ENCODE measurements at places on chromosomes 2 and 18.

DNA sequence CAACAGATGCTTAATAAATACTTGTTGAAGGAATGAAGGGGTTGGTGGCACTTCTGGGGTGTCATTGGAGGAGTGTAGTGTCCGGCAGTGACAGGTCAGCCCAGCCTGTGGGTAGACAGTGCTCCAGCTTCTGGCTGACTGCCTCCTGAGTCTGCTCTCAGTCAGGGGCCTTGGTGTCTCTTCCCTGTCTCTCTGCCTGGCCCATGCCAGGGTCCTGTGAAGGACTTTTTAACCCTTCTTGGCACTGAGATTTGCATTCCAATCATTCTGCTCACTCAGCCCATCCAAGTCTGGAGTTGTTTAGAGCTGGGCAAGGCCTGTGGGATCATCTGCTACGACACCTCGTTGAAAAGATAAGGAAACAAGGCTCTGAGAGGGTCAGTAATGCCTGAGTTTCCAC, 1.4 kb upstream of the KCNK3 start:
- no peak for DNase-seq

DNA sequence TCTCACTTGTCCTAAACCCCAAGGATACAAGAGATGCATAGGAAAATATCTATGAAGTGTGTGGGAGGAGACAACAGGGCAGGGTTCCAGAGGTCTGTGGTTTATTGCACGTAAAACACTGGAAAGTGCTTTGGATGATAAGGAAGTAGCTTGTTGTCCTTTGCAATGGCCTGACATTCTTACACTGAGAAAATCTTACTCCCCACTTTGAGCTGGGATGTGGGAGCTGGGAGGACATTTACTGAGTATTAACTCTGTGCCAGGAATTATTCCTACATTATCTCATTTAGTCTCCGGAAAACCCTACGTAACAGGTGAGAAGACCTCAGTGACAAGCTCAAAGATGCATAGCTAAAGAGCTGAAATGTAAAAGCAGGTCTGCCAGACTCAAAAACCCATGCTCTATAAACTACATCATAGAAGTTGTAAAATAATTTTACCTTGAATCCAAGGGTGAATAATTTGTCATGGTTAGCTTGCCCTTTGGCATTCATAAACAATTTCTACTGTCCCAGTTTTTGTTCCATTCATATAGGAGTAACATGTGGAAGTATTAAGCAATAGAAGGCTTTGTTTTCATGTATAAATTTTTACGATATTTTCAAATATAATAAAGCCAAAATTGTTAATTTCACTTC, 9.2 kb upstream of the GALNT3 start:
- DNase-seq: no peak

- DNase-seq: no peak
Observed at GRCh38 chr2:181371782-181372645, 85.2 kb upstream of the ITGA4 start.

GRCh38 chr2:201257956-201258665, 2.2 kb upstream of the CASP8 start:
- no peak for DNase-seq

GRCh38 chr2:207725873-207726578, 14.6 kb downstream of the CCNYL1 start:
- DNase-seq: no peak

GRCh38 chr2:19362094-19362754, 3.8 kb upstream of the OSR1 start:
- no peak for DNase-seq

DNA sequence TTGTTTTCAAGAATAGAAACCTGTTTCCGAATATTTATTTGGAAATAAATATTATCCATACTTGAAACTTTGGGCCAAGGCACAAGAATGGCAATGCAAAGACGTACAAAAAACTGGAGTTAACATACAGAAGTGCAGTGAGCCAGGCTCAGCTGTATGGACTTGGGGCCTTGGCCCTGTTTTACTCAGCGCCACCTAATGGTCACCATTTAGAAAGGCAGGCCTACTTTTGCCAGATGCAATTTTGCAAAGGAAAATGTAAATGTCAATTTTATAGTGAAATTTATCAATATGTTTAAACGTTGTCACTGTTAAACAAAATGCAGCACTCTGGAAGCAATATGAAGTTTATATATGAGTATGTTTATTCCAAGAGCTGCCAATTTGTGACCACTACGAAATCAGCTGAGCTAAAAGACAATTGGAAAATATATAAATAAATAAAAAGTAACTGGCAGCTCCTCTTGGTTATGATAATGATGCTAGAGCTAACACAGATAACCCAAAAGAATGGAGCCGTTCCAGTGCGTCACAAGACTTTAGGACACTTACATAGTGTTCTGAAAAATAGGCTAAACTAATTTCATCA, 155.0 kb downstream of the ARHGAP15 start:
- no peak for DNase-seq

- DNase-seq: no peak
Observed at GRCh38 chr2:19746137-19746600, 155.6 kb downstream of the TTC32 start.

DNA sequence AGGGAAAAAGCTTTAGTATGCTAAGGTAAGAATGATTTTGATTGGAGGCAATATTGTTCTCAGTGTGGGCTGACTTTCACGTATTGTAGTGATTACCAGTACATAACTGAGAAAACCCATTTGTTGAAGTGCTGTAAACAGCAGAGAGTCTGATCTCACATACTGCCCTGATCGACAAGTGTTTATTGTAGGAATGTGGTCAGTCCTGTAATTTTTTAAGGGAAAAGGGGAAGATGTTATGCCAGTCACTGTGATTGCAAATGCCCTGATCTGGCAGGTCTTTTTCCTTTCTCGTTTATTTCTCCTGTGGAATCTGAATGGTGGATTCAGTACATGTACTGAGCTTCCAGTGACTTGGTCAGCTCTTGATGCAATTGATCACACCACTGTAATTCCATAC, 11.5 kb downstream of the SPATS2L start:
- DNase-seq: no peak

DNA sequence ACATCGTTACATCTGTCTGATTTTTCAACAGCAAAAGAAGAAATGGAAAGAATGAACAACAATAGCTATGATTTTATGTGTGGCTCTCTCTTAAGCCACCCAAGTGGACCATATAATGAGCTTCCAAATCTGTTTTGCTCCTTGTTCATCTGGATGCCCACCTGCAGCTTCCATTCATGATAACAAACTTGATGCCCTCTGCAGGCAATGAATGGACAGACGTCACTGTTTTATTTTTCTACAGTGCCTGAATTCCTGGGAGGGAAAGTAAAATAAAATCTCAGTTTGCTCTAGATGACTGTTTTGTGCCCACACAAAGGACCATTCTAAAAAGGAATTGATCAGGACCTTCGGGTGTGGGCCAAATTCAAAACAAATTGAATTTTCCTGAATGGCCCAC, 5.0 kb downstream of the MREG start:
- no peak for DNase-seq

DNA sequence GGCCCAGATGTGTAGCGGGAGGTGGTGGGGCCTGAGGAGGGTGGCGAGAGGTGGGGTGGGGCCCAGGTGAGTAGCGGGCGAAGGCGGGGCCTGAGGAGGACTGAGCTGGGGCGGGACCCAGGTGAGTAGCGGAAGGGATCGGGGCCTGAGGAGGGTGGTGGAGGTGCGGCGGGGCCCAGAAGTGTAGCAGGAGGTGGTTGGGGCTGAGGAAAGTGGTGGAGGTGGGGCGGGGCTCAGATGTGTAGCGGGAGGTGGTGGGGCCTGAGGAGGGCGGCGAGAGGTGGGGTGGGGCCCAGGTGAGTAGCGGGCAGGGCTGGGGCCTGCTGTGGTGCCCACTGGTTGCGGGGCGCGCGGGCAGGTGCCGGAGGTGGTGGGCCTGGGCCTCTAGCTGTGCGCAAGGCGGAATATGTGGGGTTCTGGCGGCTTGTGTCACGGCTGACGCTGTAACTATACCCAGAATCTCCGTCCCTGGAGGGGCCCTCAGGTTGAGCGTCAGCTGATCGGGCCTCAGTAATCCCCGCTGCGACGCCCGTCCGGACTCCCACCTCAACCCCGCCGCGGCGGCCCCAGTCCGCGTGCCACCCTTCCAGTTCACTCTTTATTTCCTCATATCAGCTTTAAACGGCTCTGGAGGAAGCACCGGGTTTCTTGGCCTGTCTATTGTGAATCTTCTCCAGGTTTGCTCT, 866 bp upstream of the SF3B6 start:
- DNase-seq: no peak

- no peak for DNase-seq
Observed at GRCh38 chr2:165718610-165719210, 75.3 kb downstream of the GALNT3 start.

DNA sequence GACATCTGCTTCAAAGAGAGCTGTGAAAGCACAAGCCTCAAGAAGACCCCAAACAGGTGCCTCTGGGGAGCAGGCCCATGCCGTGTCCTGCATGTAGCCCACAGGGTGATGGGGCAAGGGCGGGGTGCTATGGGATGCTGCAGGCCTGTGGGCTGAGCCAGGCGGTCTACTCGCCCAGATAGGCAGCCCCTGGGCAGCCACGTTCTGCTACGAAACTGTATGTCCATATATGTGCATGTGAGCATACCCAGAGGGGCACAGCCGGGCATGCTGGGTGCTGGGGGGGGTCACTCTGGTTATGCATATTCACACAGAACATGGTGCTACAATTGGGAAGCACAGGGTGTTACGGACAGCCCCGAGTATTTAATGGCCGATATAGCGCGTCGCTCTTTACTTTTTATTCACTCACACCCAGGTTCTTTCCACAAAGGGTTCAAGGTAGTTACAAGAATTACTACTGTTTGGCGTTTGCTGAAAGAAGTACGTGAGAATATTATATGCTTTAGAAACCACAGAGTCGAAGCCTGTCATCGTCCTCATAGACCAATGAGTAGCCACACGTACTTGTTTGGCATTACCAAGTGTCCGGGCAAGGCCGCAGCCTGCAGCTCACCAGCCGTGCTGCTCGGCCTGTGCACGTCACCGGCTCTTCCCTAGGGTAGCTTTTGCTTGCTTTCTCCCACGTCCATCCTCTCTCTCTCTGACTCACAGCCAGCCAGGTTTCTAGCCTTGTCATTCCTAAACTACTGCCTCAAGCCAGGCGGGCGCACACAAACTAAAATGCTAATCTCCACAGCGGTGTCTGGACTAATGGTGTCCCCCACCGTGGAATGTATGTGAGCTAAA, 14.4 kb downstream of the MTERF4 start:
- no peak for DNase-seq
